ENCODE measurements at places on chromosomes 7 and 10.
A peak's percentile ranks its signal among the peaks of the same experiment; 100 is the strongest.

- no peak for DNase-seq
These were observed 639.8 kb upstream of the FZD8 start for GRCh38 chr10:36281831-36282331.

- no peak for DNase-seq
These were observed 18.7 kb upstream of the PRKAG2 start for GRCh38 chr7:151895631-151896031.

DNA sequence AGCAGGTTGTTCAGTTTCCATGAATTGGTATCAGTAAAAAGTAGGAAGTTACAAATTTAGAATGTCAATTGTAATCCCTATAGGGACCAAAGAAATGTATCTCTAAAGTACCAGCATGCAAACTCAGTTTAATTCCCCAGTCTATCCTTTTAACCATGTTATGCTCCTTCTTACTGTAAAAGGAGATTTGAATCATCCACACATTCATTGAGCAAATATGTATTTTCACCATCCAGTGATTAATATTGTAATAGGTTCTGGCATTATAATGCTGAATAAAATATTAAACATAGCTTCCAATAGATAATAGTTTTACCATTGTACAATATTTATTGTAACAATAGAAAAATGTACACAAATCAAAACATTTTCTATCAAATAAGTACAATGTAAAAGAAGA lies 228.2 kb upstream of the SEMA3A start:
- DNase-seq, result no peak

DNA sequence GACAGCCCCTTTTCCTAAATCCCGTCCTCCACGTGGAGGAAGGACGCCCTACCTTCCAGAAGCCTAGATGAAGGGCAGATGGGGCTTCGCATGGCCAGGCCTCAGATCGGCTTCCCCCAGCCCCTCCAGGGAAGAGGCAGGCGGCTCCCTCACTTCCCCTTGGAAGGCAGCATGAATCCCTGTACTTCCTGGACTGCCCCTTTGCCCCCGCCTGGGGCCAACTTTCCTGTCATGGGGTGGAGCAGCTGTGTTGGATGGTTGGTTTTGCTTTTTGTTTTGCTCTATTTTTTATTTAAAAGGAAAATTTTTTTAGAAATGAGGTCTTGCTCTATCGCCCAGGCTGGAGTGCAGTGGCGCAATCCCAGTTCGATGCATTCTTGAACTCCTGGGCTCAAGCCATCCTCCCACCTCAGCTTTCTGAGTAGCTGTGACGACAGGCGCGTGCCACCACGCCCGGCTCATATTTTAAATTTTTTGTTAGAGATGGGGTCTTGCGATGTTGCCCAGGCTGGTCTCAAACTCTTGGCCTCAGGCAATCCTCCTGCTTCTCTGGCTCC lies 27.2 kb downstream of the GTF2IRD1 start:
- DNase-seq, result peak; percentile 53

DNA sequence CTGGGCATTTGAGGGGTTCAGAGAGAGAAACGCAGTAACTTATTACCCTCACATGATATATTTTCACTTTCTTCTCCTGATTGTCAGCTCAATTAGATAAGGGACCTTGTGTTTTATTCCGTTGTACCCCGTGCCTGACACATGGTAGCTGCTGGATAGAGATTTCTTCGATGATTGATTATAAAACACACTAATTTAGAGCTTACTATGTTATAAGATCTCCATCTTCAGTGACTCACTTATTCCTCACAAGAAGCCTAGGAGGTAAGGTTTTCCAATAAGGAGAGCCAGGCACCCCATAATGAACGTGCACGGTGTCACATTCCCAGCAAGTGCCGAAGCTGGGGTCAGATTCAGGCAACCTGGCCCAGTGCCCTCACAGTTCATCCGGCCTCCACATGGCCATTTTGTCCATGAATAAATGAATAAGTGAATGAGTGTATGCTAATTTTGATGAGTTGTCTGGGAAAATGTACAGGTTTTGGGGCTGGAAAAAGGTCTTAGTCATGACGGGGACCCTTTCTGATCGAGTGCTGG lies 138.1 kb upstream of the CDCA7L start:
- no peak for DNase-seq

- DNase-seq, result no peak
These were observed 4.3 kb upstream of the LAMB1 start for GRCh38 chr7:108007261-108007660.

DNA sequence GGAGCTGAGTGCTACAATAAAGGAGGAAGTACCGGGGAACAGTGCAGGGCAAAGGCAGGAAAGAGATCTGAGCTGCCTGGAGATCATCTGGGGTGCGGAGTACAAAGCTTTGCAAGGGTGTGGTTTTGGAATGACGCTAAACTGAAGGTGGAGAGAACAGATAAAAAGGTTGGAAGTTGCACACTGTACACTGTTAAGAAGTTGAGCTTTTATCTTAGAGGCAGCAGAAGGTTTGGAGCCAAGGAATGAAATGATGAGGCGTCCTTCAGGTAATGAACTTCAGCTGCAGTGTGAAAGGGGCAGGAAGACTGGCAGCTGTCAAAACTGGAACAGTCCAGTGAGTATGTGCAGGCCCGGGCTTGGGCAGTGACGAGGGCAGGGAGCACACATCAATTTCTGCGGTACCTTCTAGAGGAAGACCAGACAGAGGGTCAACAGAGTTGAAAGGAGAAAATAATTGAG lies 7.2 kb upstream of the ANKRD61 start:
- DNase-seq, result no peak

GRCh38 chr7:54967377-54967776 lies 51.4 kb upstream of the EGFR start:
- DNase-seq, result no peak

- DNase-seq, result no peak
These were observed 181.5 kb upstream of the PODXL start for GRCh38 chr7:131737746-131738465.

- DNase-seq, result peak; percentile 48
These were observed 37.0 kb downstream of the WNT2 start for GRCh38 chr7:117285826-117286225.

GRCh38 chr7:111086532-111086931 lies 4.4 kb upstream of the LRRN3 start:
- DNase-seq, result no peak

DNA sequence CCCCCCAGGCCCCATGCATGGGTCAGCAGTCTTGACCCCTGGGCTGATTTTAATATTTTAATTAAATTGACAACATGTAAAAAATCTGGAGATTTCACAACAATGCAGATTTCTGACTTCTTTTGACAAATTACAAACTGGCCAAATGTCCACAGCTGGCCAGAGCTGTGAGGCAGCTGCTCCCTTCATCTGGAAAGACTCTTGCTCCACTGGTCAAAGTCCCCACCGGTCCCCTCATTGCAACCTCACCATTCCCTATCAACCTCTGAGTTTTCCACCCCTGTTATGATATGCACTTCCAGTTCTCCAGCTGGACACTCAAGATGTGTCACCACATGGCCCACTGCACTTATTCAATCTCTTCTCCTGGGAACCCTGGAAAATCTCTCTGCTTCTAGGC lies 266.2 kb downstream of the KCNMA1 start:
- DNase-seq, result no peak

GRCh38 chr10:80612261-80612660 lies 74.6 kb downstream of the SH2D4B start:
- no peak for DNase-seq

- peak; percentile 99 for DNase-seq
These were observed 309.7 kb downstream of the CSTF2T start for GRCh38 chr10:51389415-51390321.
